Activated T-helper 17 cell treated with anti-CD3 and anti-CD28 coated beads, Interleukin-2, amount 50 U/mL, for 72 hours (primary cell): ENCODE measurements at places on chromosomes 16 and 17.

GRCh38 chr16:85190572-85190971 is 78.3 kb upstream of the CIBAR2 start:
- no peak for ATAC-seq

DNA sequence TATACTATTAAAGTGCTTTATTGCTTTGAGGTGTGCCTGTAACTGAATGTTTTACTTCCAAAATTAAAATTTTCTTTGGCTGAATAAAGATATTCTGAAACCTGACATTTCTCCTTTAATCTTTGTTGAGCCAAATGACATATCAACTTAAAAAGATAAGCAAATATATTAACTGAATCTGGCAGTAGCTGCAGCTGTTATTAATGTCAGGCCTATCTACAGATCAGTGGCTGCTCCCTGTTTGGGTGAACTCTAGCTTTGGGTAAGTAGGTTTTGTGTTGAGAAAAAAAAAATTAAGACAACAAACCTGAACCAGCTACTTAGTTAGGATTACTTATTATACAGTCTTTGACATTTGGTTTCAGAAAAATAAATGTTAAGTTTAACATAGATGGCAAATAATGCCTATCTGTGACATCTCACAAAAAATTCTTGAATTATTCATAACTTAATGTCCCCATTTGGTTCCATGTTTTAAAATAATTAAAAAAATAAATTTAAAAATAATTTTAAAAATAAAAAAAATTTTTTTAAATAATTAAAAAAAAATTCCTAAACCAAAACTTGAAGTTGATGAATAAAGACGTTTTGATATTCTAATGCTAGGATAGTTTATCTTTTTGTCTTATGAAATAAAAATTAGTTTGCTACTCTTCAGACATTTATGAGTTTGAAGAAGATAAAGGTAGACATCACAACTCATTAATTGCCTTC is 19.8 kb downstream of the CPD start:
- no peak for ATAC-seq

DNA sequence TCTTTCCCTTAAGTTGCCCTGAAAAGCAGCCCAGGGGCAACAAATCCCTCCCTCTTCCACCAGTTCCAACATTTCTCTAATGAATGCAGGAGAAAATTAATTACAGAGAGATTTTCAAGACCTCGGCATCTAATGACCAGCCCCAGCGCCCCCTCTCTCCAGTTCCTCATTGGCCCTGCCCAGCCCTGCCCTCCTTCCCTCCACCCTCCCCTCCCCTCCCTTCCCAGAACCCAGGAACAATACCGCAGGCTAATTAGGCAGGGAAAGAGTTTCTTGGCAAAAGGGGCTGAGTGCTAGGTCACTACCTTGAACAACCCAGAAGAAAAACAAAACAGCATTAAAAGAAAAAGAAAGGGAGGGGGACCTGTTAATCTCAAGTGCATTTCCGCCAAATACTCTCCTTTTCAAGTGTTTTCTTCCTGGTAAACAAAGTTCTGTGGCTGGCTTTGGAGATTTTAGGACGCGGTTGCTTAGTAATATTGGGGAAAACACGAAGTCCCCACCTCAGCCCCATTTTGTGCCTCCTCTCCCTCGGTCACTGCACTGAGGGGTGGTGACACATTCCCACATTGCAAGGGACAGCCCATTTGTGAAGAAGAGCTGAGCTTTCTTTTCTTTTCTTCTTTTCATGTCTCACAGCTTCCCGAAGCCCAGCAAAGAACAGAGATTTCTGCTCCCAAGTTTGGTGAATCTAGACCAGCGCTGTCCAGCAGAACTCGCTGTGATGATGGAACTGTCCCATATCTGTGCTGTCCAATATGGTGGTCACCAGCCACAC is 215.4 kb downstream of the SOX9 start:
- ATAC-seq, result no peak

DNA sequence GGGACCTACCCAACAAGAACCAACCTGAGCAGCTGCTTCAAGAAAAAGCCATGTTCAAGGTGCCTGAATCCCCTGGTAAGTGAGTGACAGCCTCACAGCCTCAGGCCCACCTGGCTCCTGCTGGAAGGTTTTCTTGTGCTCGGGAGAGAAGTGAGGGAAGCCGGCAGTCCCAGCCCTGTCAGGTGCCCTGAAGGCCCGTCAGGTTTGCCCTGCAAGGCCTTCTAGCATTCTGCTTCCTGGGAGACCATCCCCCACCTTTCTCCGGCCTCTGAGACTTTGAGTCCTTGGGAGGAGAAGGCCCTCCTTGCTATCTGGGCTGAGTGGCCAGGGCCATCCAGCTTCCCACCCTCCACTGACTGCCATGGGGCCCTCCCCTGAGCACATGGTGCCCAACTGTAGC is 166.7 kb upstream of the ZNF267 start:
- ATAC-seq, result no peak

DNA sequence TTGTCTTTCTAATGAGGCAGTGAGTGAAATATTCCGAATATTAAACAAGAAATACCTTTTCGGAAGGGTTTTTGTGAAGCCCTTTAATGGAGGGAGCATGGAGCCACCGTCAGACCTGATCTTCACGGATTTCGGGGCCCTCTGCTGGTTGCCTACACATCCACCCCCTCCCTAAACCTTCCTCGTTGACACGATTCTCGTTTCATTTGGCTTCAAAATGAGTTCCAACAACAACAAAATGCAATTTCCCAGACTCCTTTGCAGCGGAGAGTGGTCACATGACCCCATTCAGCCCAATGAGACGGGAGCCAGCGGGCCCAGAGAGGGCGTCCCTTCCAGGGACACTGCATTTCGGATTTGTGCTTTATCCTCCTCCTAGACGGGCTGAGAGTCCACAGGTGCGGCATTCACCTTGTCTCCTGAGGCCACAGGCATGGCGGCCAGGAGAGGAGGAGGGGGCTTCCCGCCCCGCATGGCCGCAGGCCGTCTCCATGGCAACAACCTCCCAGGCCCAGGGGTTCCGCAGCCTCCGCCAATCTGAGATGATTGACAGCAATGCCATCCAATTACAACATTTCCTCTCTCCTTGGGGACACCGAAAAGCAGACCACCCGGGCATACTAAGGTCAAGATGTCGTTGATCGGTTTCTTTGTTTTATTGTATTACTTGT is 259.8 kb downstream of the C16orf95 start:
- ATAC-seq, result no peak

DNA sequence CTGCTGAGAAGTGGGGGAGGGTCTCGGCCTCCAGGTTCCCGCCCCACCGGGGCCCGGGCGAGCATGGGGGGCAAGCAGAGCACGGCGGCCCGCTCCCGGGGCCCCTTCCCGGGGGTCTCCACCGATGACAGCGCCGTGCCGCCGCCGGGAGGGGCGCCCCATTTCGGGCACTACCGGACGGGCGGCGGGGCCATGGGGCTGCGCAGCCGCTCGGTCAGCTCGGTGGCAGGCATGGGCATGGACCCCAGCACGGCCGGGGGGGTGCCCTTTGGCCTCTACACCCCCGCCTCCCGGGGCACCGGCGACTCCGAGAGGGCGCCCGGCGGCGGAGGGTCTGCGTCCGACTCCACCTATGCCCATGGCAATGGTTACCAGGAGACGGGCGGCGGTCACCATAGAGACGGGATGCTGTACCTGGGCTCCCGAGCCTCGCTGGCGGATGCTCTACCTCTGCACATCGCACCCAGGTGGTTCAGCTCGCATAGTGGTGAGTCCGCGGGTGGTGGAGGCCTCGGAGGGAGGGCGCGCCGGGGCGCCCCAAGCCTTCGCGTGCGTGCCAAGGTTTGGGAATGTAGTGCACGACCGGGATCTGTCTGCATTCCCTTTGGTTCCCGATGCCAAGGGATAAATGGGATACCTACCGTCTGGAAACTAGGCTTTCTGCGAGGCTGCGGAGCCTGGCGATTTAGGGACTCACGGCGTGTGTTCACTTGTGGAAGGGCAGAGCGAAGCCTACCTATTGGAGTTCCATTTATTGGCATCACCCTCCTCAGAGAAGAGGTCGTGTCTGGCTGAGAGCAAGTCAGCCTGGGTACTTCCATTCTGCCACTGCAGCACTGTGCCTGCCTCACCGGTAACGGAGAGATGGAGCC is 1.0 kb downstream of the ZNRF1 start:
- ATAC-seq, result peak; percentile 49

GRCh38 chr16:870856-871561 is 70.5 kb upstream of the GNG13 start:
- ATAC-seq, result no peak
